ENCODE measurements at places on chromosomes 3 and 15.

- no peak for DNase-seq
These were observed 86.0 kb upstream of the PLCL2 start for GRCh38 chr3:16798738-16799137.

- DNase-seq: no peak
These were observed 90.9 kb upstream of the PLXND1 start for GRCh38 chr3:129697229-129697969.

DNA sequence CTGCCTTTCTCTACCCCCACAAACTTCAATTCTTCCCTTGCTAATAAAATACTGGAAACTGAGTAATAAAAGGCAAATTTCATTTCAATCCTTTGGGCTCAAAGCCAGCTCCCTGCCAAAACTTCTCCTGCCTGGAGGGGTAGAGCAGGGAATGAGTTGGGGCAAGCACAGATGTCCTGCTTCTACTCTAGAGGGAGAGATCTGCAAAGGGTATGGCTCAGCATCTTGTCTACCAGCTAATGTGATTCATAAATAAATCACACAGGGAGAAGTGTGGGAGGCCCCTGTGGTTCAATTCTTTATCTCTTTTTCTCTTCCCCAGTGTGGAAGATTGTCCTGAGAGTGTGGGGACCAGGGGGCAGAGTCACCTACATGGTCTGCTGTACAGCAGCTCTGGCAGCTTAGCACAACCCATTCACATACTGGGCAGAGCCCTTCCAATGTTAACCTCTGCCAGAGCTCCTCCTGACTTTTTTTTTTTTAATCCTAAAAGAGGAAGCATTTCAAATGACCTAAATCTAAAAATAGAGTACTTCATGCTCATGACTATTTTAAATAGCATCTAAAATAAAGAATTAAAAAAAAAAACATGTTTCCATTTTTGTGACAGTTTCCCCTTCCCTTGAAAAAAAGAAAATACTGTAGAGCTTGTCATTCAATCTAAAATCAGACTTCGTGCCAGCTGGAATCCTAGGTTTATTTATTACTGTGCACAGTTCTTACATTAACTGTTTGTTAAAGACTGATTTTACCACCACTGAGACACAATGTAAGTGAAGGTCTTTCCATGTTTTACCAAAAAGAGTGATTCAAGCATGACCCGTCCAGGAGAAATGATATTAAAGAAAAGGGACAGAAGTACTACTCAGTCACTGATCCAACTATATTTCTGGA is 1083.7 kb upstream of the CFAP20DC start:
- DNase-seq: no peak

DNA sequence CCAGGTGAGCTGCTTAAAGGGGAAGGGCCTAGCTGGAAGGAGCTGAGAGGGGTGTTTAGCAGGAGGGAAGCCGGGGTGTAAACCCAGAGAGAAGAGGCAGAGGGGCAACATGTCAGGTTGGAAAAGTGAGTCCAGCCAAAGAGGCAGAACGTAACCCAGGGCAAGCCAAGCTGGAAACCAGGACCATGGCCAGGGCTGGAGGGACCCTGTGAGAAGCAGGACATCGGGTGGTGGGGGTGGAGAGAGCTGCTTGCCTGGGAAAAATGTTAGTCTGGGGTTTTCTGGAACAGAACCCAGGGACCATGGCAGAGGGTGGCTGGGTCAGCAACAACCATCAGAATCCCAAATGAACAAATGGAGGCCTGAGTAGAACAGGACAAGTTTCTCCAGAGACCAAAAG is 32.6 kb downstream of the SEMA5B start:
- DNase-seq: no peak

- DNase-seq: no peak
These were observed 7.8 kb downstream of the ANPEP start for GRCh38 chr15:89806559-89807550.

DNA sequence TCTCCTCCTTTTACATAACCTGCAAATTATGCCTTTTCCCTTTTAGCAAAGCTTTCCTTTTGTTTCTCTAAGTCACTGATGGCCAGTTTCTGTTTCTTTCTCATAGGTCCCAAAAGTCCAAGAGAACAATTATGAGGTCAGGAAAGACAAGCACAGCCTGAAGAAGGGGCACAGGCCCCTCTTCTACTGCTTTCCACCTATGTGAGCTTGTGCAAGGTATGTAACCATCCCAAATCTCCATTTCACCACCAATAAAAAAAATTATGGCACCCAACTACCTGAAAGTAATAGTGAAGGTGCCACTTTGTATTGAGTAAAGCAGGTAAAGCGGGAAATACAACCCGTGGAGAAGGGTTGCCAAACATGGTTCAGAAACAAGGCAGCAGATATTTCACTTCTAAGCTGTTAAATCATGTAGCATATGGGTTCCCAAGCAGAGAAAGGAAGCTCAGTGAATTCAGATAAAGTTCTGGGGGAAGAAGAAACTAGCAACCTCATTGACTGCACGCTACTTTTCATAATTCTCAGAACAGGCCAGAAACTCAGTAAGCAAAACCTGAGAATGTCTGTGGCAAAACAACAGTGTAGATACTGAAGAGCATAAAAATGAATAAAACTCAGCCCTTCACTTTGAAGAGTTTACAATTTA is 4.2 kb downstream of the PLOD2 start:
- no peak for DNase-seq

DNA sequence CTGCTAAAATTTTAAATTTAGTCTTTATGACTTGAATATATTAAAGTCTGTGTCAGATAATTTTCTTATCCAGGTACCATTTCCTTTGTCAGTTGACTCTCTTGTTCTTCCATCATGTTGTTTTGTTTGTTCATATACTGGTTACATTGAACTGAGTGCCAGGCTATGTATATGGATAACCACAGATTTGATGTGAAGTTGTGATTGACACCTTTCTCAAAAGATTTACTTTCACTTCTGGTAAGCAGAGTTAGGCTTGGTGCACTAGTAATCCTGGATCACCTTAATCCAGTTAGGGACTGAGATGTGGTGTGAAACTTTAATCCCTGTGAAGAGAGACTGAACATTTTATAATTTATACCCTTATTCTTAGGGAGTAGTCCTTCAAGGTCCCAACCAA is 99.4 kb downstream of the ADAM10 start:
- no peak for DNase-seq

DNA sequence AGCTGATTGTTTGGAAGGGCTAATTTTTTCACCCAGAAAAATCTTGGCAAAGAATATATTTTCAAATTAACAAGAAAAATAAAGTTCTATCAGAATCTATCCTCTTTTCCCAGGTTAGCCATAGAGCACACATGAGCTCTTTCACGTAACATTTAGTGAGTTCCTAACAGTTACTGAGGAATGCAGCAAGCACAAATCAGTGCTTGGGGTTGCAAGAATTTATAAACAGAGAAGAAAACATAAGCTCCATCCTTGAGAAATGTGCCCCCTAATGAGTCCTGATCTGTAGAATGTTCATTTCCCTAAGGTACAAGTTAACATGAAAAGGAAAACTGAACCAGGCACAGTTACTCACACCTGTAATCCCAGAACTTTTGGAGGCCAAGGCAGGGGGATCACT is 13.9 kb downstream of the EOGT start:
- DNase-seq: no peak

GRCh38 chr3:194925614-194926013 is 239.9 kb downstream of the FAM43A start:
- DNase-seq: no peak

GRCh38 chr3:171506743-171507319 is 46.6 kb upstream of the TNIK start:
- DNase-seq: no peak

DNA sequence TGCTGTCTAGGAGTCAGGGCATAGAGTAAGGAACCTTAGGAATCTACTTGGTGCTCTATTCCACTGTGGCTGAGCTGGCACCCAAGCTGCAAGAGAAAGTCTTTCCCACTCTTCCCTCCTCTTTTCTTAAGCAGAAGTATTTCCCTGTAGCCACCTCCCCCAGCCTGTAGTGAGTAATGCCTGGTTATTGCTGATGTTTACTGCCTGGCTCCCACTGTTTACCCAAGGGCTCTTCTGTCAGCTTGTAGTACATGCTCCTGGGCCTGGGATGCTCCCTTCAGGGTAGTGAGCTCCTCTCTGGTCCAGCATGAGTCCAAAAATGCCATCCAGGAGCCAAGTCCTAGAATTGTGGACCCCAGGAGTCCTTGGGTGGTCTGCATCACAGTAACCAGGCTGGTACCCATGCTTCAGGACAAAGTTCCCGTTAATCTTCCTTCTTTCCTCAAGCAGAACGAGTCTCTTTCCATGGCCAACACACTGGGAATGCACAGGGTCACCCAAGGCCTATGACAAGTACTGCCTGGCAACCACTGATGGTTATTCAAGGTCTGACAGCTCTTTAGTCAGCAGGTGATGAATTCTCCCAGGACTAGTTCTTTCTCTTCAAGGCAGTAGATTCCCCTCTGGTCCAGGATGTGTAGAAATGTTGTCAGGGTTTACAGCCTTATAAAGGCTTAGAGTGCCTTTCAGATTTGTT is 17.6 kb downstream of the GALK2 start:
- no peak for DNase-seq

DNA sequence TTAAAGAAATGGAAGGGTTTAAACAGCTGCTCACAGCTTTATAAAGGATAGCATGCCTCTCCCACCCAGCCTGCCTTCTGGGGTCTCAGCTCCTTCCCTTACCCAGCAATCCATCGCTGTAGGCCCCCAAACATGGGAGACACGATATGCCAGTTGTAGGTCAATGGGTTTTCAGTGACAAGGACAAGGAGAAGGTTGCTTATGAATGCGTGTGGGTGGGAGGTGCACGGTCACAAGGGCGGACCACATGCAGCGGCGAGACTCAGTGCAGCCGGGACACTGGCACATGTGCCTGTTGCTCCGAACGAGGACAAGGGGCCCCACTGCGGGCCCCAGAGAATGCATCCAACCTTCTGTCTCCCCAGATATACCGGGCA is 67.0 kb downstream of the MGLL start:
- DNase-seq: no peak

- no peak for DNase-seq
These were observed 236.7 kb downstream of the ADAMTSL3 start for GRCh38 chr15:83890587-83890986.

DNA sequence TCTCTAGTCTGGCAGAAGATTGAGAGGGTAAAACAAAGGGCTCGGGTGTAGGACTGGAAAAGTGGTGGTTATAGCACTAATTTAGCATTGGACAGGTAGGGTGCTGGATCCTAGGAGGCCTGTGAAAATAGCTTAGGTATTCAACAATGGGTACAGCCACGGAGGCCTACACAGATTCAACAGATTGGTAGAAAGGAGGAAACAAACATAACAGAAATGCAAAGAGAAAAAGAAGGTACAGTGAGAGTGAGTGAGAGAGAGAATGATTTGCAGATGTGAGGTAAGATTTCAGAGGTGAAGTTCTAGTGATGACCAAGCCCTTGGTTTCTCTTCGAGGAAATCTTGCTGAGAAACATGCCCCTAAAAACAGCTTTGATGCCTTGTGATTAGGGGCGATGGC is 37.9 kb downstream of the ADIPOQ start:
- DNase-seq: no peak

GRCh38 chr3:63585927-63586326 is 66.5 kb upstream of the SNTN start:
- DNase-seq: no peak

- DNase-seq: no peak
These were observed 44.1 kb downstream of the CD86 start for GRCh38 chr3:122099255-122099654.

DNA sequence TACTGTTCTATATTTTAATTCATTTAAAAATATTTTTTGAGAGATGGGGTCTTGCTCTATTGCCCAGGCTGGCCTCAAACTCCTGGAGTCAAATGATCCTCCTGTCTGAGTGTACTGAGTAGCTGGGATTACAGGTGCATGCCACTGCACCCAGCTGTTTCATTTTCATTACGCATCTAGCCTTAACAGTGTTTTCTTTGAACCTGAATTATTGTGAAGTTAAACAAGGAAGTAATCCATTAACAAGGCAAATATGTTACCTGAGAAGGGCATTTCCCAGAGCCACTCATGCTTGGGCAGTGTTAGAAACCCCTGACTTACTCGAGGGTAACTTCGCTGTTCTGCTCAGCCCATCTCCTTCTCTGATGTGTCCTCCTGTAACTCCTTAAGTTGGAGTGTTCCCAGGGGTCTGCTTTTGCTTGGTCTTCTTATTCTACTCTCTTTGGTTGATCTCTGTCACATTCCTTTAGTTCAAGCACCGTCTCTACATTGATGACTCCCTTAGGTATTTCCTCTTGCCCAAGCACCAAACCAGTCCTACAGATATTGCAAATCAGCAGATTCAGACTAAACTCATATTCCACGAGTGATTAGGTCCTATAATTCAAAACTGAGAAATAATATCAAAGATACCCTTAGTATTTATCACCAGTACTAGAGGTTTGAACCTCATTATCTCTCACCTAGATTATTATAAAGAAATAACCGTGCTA is 107.9 kb downstream of the STAC start:
- no peak for DNase-seq

DNA sequence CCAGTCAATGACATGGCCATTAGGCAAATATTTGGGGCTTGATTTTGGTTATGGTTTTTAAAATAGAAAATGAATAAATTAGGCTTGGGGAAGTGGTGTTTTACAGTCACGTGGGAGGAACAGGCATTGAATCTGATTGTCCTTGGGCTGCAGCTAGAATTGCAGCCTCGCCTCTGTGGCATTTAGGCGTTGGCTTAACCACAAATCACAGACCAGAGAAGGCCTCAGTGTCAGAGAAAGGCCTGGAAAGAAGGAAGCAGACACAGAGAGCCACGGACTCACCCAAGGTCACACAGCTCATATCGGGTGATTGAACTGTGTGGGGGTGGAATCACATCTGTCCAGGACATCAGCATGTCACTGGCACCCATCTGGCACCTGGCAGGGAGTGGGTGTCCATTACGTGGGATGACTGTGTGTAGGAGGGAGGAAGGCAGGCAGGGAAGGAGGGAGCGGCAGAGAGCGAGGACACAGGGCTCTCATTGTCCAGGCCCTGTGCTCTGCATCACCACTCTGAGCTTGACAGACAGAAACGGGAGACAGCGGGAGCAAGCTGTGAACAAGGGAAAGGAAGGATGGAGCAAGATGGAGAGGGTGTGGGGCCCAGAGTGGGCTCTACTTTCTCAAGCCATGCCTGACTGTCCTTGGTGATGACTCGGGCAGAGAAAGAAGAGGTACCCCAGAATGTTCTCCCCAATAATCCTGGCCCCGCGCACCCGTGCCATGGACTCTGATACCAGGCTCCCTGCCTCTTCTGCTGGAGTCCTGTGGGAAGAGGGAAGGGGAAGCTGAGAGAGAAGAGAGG is 186.4 kb downstream of the FAM43A start:
- no peak for DNase-seq

GRCh38 chr3:190495796-190496195 is 18.1 kb upstream of the IL1RAP start:
- no peak for DNase-seq

All from CD4-positive, alpha-beta memory T cell (primary cell).